ENCODE measurements at places on chromosomes 16 and 17.

DNA sequence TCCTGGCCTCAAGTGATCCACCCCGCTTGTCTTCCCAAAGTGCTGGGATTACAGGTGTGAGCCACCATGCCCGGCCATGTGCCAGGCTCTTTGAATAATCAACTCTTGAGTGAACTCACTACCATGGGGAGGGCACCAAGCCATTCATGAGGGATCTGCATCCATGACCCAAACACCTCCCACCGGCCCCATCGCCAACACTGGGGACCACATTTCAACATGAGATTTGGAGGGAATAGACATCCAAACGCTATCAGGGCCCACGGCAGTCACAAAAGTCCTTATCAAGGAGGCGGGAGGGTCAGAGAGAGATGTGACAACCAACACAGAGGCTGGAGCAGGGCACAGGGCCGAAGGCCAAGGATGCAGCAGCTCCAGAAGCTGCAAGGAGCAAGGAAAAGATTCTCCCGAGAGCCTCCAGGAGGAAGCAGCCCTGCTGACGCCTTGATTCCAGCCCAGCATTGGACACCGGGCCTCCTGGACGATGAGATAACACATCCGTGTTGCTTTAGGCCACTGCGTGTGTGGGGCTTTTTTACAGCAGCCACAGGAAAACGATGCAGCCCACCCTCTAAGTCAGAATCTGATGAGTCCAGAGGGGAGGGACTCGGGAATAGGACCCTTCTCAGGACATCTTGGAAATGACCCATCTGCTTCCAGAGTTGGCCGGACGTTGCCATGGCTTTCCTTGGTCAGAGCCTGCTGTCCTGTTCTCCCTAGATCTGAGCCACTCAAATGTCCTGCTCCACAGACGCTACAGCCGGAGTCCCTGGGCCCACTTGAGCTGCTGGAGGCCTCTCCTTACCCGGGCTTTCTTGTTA is 47.3 kb upstream of the CMIP start:
- no peaks in the 10 kb centered on the region for H3K36me3 ChIP-seq
- no peak overlapping the region for H3K4me3 ChIP-seq

DNA sequence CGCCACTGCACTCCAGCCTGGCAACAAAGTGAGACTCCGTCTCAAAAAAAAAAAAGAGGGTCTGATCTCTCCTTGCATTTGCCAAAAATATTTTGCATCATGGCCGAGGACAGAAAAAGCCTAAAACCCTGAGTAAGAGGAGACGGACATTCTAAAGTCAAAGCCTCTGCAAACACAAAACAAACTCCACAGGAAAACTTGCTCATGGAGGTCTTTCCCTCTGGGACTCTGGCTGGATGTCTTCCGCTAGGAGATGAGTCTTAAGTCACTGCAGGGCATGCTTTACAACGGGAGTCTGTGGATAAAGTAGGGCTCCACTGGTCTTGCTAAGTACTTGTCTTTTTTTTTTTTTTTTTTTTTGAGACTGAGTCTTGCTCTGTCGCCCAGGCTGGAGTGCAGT is 74.0 kb downstream of the MRM3 start:
- H3K27ac ChIP-seq: no peak overlapping the region
- H3K27me3 ChIP-seq: no peaks in the 10 kb centered on the region
- DNase-seq: no peak
- H3K4me1 ChIP-seq: no peaks in the 10 kb centered on the region
- H3K4me3 ChIP-seq: no peak overlapping the region
- no peaks in the 10 kb centered on the region for H3K36me3 ChIP-seq

GRCh38 chr17:48767263-48767774 is 38.8 kb upstream of the HOXB13 start:
- no peak overlapping the region for H3K4me3 ChIP-seq
- H3K36me3 ChIP-seq: no peaks in the 10 kb centered on the region
- peaks cover 2% of the 10 kb centered on the region for H3K27me3 ChIP-seq
- H3K4me1 ChIP-seq: no peaks in the 10 kb centered on the region

DNA sequence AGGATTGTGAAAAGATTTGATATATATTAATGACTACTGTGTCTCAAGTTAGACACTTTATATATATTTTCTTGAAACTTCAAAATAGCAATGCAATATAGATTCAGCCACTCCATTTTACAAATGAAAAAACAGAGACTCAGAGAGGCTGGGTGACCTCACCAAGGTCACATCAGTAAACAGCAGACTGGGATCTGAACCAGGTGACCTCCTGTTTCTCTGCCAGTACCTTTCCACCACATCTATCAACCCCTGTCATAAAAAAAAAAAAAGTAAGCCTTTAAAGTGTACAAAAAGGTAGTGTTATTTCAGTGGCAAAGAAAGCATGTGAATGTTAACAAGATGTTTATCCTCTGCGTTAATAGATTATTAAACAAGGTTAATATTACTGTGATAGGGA is 466.5 kb upstream of the DYNLRB2 start:
- H3K36me3 ChIP-seq: no peaks in the 10 kb centered on the region
- DNase-seq: no peak
- no peaks in the 10 kb centered on the region for H3K4me1 ChIP-seq
- H3K27ac ChIP-seq: no peak overlapping the region
- H3K4me3 ChIP-seq: no peak overlapping the region

- no peaks in the 10 kb centered on the region for H3K36me3 ChIP-seq
- no peak overlapping the region for H3K4me3 ChIP-seq
- no peak for DNase-seq
- no peaks in the 10 kb centered on the region for H3K4me1 ChIP-seq
Observed at GRCh38 chr17:72789711-72790110, 302.8 kb downstream of the SLC39A11 start.

GRCh38 chr17:77772461-77772897 is 186.0 kb upstream of the TNRC6C start:
- no peaks in the 10 kb centered on the region for H3K36me3 ChIP-seq
- DNase-seq: peak; percentile 71
- no peak overlapping the region for H3K4me3 ChIP-seq
- no peak overlapping the region for H3K27ac ChIP-seq
- peaks cover 14% of the 10 kb centered on the region for H3K4me1 ChIP-seq

DNA sequence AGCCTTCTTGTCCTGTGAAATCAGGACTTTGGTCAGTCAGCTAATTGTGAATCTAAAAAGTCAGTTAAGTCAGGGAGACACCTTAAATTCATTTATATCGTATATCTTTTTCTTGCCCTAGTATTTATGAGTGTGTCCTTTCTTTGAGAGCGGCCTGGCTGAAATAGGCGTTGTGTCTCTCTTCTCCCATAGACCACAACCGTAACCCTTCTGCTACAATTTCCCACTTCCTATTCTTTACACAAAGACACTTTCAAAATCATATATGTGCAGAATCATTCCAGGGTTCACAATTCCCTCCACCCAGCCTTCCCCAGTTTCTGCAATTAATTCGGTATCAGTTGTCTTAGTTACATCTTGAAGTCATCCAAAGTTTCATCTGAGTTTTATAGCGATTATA is 14.0 kb upstream of the COTL1 start:
- no peaks in the 10 kb centered on the region for H3K27me3 ChIP-seq
- peaks cover 27% of the 10 kb centered on the region for H3K4me1 ChIP-seq
- no peak overlapping the region for H3K4me3 ChIP-seq
- no peaks in the 10 kb centered on the region for H3K36me3 ChIP-seq

- no peak for DNase-seq
- H3K4me3 ChIP-seq: no peak overlapping the region
- H3K27me3 ChIP-seq: no peaks in the 10 kb centered on the region
- no peak overlapping the region for H3K27ac ChIP-seq
- H3K36me3 ChIP-seq: peaks cover 3% of the 10 kb centered on the region
Observed at GRCh38 chr17:82170412-82170961, 42.2 kb downstream of the CCDC57 start.

- no peak overlapping the region for H3K4me3 ChIP-seq
- DNase-seq: no peak
- peak overlapping the region; percentile 92 for H3K27ac ChIP-seq
- H3K4me1 ChIP-seq: peaks cover 28% of the 10 kb centered on the region
- no peaks in the 10 kb centered on the region for H3K36me3 ChIP-seq
Observed at GRCh38 chr17:62723842-62724241, 84.3 kb downstream of the MARCHF10 start.

DNA sequence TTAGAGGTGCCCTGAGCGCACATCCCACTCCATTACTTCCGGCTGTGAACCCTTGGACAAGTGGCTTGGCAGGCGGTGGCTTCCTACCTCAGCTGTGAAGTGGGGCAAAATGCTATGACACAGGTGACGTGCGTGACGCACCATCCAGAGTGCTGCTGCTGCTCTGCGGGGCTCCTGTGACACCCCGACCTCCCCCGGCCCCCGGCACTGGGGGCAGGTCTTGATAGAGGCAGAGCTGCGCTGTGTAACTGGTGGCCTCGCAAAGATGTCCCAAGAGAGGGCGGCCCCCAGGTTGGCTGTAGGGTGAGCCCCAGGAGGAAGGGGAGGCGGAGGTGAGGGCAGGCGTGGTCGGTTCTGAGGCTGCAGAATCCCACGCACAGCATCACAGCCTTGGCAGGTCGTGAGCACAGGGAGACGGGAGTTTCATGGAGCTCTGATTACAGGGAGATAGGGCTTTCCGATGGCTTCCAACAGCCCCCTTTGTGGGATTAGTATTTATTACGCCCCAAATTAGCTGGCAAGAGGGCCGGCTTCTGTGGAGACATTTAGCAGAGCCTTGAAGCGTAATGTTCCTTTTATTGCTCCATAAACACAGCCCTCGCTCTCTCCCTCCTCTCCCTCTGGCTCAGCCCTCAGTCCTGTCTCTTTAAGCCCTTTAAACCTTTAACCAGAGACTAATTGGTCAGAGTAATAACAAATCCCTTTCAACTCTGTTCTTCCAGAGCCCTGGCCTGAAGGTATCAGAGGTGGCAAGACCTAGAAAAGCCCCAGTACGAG is 328.1 kb downstream of the C16orf95 start:
- peaks cover 10% of the 10 kb centered on the region for H3K4me1 ChIP-seq
- H3K27me3 ChIP-seq: no peaks in the 10 kb centered on the region
- H3K27ac ChIP-seq: no peak overlapping the region
- no peaks in the 10 kb centered on the region for H3K36me3 ChIP-seq

DNA sequence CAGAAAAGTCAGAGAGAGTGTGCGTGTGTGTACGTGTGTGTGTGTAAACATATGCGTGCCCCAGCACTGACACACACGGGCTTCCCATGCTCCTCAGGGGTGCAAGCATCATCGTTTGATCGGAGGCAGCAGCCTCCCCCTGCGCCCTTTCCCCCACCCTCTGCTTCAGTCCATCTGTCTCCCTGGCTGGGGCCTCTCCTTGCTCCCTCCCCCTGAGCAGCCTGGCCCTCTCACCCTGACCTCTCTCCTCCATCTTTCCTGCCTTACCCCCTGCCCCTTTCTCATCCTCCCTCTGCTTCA is 4.4 kb downstream of the STX1B start:
- H3K4me3 ChIP-seq: no peak overlapping the region
- H3K36me3 ChIP-seq: no peaks in the 10 kb centered on the region
- H3K27ac ChIP-seq: no peak overlapping the region
- peaks cover 7% of the 10 kb centered on the region for H3K27me3 ChIP-seq
- no peak for DNase-seq

DNA sequence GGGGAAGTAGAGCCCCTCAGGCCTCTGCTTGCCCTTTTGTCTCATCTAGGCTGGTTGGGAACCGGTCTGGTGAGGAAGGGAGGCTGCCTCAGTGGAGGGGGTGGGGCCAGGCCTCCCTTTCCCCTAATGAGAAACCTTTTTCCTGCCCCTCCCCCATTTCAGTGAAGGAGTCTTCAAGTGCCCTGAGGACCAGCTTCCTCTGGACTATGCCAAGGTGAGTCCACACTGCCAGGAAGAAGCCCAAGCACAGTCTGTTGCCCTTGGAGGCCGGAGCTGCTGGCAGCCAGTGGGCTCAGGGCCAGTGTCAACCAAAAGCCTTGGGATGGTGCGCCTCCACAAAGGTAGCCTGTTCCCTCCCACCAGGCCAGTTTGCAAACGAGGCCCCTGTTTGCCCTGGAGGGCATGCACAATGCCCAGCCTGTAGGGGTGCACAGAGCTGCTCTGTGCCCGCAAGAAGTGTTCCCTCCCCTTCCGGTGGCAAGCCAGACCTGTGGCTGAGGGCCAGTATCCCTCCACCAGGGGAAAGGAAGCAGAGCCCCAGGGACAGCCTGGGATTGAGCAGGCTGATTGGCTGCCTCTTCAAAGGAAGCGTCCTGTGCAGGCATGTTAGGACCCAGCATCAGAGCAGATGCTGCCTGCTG is 3.4 kb downstream of the TRAF4 start:
- peaks cover 15% of the 10 kb centered on the region for H3K36me3 ChIP-seq
- H3K27ac ChIP-seq: no peak overlapping the region
- H3K27me3 ChIP-seq: no peaks in the 10 kb centered on the region

DNA sequence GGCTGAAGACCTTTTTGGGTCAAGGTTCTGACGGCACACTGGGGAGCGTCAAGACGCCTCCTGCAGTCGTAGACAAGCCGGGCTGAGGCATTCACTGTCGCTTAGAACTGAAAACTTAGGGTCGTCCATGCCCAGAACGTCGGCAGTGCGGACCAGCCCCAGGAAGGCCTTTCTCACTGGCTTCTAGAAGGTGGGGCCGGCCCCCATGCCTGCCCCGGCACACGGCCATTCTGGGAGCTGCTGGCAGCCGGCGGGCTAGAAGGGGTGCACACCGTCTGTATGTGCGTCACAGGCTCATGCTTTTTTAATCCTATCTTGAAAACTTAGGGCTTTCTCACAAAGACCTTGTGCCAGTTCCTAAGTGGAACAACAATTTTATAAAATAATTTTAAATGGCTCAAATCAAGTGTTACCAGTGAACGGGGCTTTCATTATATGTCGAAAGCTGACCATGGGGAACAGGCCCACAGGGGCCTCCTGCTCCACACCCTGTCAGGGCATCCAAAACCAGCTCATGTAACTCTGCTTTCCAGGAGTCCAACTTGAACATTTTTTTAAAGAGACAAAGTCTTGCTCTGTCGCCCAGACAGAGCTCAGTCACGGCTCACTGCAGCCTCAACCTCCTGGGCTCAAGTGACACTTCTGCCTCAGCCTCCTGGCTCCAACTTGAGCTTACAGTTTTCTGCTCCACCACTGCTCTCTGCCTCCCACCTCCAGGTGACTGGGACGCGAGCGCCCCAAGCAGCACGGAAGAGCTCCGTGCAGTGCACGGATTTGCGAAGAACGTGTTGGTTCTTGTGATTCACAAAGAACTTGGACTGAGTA is 111.2 kb downstream of the ANKRD11 start:
- H3K36me3 ChIP-seq: no peaks in the 10 kb centered on the region
- no peak for DNase-seq
- no peaks in the 10 kb centered on the region for H3K27me3 ChIP-seq
- H3K4me3 ChIP-seq: no peak overlapping the region
- H3K27ac ChIP-seq: no peak overlapping the region

GRCh38 chr17:59464246-59464645 is 101.2 kb upstream of the DHX40 start:
- no peak overlapping the region for H3K4me3 ChIP-seq
- DNase-seq: no peak
- H3K27ac ChIP-seq: no peak overlapping the region
- H3K4me1 ChIP-seq: peaks cover 21% of the 10 kb centered on the region

- no peaks in the 10 kb centered on the region for H3K36me3 ChIP-seq
- H3K4me3 ChIP-seq: no peak overlapping the region
- H3K27ac ChIP-seq: no peak overlapping the region
- DNase-seq: no peak
Observed at GRCh38 chr17:13292291-13292690, 274.5 kb upstream of the ELAC2 start.

GRCh38 chr17:9177212-9177611 is 155.9 kb downstream of the NTN1 start:
- no peak for DNase-seq
- no peak overlapping the region for H3K4me3 ChIP-seq
- no peaks in the 10 kb centered on the region for H3K27me3 ChIP-seq
- H3K27ac ChIP-seq: no peak overlapping the region

GRCh38 chr16:81293909-81294802 is 20.6 kb upstream of the GAN start:
- no peaks in the 10 kb centered on the region for H3K4me1 ChIP-seq
- H3K4me3 ChIP-seq: no peak overlapping the region
- H3K27me3 ChIP-seq: no peaks in the 10 kb centered on the region
- no peaks in the 10 kb centered on the region for H3K36me3 ChIP-seq
- H3K27ac ChIP-seq: no peak overlapping the region
